Pancreas (tissue), 10 donors: ENCODE measurements at places on chromosomes 3 and 15. TPM values are rescaled to one million over a fixed set of nuclear protein-coding genes. Genes with fewer than 3 reads are reported as not detected.

ARGFX gene
- not detected for polyA plus RNA-seq

EDEM1 gene
- polyA plus RNA-seq, result 9.3 TPM

LXN gene
- polyA plus RNA-seq, result 12.3 TPM

MORC1 gene
- polyA plus RNA-seq, result not detected

SHF gene
- polyA plus RNA-seq, result 3.2 TPM

C3orf49 gene
- not detected for polyA plus RNA-seq

BFSP2 gene
- polyA plus RNA-seq, result not detected

DNA sequence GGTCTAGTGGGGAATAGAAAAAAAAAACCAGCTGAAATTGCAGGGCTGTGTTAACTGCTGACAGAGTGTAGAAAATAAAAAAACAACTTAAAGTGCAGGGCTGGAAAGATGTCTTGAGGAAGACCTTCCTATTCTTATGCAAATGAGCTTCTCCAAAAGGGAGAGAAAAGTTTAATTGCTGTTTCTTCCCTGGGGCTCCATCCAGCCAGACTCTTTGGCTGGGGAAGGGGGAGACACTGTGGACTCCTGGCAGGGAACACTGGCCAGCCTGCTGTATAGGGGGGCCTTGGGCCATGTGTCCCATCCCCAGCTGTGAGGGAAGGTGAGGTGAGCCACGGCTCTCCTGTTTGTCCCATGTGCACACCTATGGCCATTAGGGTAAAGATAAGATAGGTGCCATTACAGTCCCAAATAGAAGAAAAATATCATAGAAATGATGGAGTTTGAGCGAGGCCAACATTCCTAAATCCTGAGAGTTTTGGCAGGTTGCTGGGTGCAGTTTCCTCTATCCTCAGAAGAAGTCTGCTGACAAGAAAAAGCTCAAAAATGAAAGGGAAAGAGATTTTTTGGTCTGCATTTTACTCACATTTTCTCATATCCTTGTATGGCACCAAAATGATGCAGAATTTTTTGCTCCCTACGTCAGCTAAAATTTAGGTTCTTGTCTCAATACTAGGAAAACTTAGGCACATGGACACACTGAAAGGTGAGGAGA is 901.7 kb downstream of the PLOD2 start:
- no peaks in the 10 kb centered on the region for H3K4me1 ChIP-seq
- H3K27me3 ChIP-seq, result no peaks in the 10 kb centered on the region
- no peaks in the 10 kb centered on the region for H3K36me3 ChIP-seq
- DNase-seq, result no peak
- H3K4me3 ChIP-seq, result no peak overlapping the region

GRCh38 chr3:65732051-65732935 is 306.4 kb downstream of the MAGI1 start:
- no peak overlapping the region for H3K4me3 ChIP-seq
- peaks cover 6% of the 10 kb centered on the region for H3K4me1 ChIP-seq
- H3K36me3 ChIP-seq, result no peaks in the 10 kb centered on the region

- no peaks in the 10 kb centered on the region for H3K36me3 ChIP-seq
- no peak overlapping the region for H3K4me3 ChIP-seq
- H3K4me1 ChIP-seq, result no peaks in the 10 kb centered on the region
- no peaks in the 10 kb centered on the region for H3K27me3 ChIP-seq
- DNase-seq, result no peak
These were observed 55.0 kb downstream of the TMEM44 start for GRCh38 chr3:194577986-194578905.

- peaks cover 10% of the 10 kb centered on the region for H3K4me1 ChIP-seq
- DNase-seq, result no peak
- no peaks in the 10 kb centered on the region for H3K36me3 ChIP-seq
- H3K4me3 ChIP-seq, result peak overlapping the region; percentile 40
- no peak overlapping the region for H3K27ac ChIP-seq
These were observed 2.3 kb downstream of the PLXND1 start for GRCh38 chr3:129603991-129604749.

- H3K4me3 ChIP-seq, result no peak overlapping the region
- no peak overlapping the region for H3K27ac ChIP-seq
- DNase-seq, result no peak
- H3K36me3 ChIP-seq, result no peaks in the 10 kb centered on the region
- no peaks in the 10 kb centered on the region for H3K4me1 ChIP-seq
These were observed 67.4 kb downstream of the GRIP2 start for GRCh38 chr3:14472471-14473351.

DNA sequence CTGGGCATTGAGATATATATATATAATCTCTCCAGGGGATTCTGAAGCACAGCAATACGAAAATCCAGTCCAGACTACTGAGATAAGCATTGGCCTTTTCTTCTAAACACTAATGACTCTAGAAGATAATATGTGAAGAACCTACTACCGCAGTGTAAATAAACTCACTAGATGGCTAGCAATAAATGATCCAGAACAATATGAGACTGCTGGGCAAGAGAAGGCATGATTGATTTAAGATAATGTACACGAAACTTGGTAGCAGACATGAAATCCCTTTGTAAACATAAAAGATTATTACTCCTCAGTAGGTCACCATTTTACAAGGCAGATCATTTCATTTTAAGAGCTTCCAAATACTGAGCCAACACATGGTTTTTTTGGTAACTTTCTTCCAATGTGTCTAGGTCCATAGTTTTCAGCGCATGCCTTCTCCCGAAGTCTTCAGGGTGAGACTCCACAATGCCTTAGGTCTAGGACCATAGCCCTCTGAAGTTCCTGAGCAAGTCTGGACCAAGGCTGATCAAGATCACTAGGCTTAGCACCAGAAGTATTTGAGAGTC is 193.2 kb downstream of the LRRN1 start:
- no peaks in the 10 kb centered on the region for H3K4me1 ChIP-seq
- DNase-seq, result no peak
- H3K36me3 ChIP-seq, result no peaks in the 10 kb centered on the region
- no peak overlapping the region for H3K4me3 ChIP-seq
- no peaks in the 10 kb centered on the region for H3K27me3 ChIP-seq

DNA sequence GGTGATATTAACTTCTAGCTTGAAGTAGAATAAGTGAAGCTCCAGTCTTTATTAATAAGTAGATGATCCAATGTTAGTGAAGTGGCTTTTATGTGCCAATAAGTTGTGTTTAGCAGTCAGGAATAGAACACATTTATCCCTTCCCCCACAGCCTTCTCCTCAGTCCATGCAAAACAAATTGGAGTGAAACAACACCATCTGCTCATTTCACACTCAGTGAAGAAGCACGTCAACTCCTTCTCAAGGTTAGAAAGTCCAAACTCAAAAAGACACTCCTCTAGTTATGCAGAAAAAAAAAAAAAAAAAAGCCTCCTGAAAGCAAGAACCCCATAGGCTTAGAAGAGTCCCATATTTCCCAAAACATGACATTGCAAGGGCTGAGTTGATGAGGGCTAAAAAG is 18.0 kb upstream of the NEO1 start:
- DNase-seq, result no peak
- no peaks in the 10 kb centered on the region for H3K4me1 ChIP-seq
- H3K27ac ChIP-seq, result peak overlapping the region; percentile 61
- no peaks in the 10 kb centered on the region for H3K36me3 ChIP-seq
- no peaks in the 10 kb centered on the region for H3K27me3 ChIP-seq

GRCh38 chr15:95208988-95209387 is 977.6 kb downstream of the MCTP2 start:
- H3K4me1 ChIP-seq, result no peaks in the 10 kb centered on the region
- H3K4me3 ChIP-seq, result no peak overlapping the region
- H3K27me3 ChIP-seq, result no peaks in the 10 kb centered on the region

DNA sequence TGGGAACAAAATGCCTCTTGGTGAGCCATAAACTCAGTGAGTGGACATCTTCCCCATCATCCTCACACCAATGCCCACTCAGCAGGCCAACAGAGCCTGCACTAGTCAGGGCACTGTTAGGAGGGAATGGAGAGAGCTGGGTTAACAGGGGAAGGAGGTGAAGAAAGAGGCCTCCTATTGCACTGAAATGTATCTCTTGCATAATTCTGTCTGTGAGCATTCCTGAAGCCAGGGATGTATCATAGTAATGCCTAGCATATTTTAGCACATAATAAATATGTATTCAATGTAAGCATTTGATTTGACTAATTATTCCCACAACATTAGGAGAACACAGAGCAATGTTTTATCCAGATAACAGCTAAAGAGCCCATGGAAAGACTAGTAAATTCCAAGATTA is 81.2 kb downstream of the ANO10 start:
- no peaks in the 10 kb centered on the region for H3K27me3 ChIP-seq
- no peaks in the 10 kb centered on the region for H3K36me3 ChIP-seq
- no peak for DNase-seq
- no peak overlapping the region for H3K27ac ChIP-seq
- H3K4me3 ChIP-seq, result no peak overlapping the region

- no peak overlapping the region for H3K27ac ChIP-seq
- no peaks in the 10 kb centered on the region for H3K4me1 ChIP-seq
- no peaks in the 10 kb centered on the region for H3K27me3 ChIP-seq
- H3K36me3 ChIP-seq, result no peaks in the 10 kb centered on the region
- no peak for DNase-seq
These were observed 10.9 kb upstream of the BCL2A1 start for GRCh38 chr15:79981831-79982455.

GRCh38 chr3:72318504-72319193 is 529.6 kb downstream of the SHQ1 start:
- no peak for DNase-seq
- peaks cover 13% of the 10 kb centered on the region for H3K4me1 ChIP-seq
- H3K36me3 ChIP-seq, result no peaks in the 10 kb centered on the region
- no peak overlapping the region for H3K27ac ChIP-seq

DNA sequence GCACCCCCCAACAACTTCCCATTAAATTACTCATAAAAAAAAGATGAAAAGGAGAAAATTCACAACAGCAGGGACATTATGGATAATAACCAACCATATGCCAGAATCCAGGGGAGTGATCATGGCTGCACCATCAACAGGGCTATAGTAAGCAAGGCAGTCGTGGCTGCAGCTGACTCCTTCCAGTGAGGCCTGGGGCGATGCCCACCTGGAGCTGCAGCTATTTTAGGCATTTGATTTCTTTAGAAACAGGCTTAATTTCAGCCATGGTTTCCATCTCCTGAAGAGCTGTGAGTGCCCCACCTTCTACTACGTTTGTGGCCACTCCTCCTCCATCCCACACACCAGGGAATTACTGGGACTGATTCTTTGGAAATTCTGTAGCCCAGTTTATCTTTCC is 84.0 kb downstream of the MINAR1 start:
- no peaks in the 10 kb centered on the region for H3K27me3 ChIP-seq
- DNase-seq, result no peak
- H3K4me3 ChIP-seq, result no peak overlapping the region
- no peaks in the 10 kb centered on the region for H3K36me3 ChIP-seq

DNA sequence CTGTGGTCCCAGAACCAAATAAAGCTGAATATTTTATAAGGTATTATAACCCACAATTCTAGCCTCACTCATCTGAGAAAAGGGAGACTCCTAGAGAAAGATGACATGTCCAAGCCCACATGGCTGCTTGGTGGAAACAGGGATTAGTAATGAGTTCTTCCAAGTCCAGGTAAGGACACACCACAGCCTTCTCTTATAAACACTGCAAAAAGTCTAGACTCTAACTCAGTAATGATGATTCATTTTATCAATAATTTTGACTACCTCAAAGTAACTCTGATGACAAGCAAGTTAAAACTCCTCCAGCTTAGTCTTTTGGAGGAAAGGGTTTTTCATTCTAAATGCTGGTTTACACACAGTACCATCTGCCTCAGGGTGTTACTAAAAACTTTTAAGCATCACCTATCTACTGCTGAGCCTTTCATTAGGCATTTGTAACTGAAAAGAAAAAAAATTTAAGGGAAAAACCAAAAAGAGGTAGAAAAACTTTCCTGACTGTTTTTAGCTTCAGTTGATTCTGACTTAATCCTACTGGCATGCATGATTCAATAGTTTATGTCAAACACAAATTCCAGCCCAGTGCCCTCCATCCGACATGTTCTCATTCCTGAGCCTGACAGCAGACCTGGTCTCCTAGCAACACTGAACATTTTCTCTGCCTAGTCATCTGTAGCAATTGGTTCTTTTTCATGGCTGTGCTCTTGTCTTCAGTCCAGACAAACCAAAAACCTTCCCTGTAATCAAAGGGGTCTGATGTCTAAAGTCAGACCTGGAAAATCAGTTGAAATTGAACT is 43.9 kb downstream of the P3H2 start:
- peak; percentile 22 for DNase-seq
- no peak overlapping the region for H3K4me3 ChIP-seq
- no peaks in the 10 kb centered on the region for H3K27me3 ChIP-seq
- no peaks in the 10 kb centered on the region for H3K4me1 ChIP-seq
- no peak overlapping the region for H3K27ac ChIP-seq

DNA sequence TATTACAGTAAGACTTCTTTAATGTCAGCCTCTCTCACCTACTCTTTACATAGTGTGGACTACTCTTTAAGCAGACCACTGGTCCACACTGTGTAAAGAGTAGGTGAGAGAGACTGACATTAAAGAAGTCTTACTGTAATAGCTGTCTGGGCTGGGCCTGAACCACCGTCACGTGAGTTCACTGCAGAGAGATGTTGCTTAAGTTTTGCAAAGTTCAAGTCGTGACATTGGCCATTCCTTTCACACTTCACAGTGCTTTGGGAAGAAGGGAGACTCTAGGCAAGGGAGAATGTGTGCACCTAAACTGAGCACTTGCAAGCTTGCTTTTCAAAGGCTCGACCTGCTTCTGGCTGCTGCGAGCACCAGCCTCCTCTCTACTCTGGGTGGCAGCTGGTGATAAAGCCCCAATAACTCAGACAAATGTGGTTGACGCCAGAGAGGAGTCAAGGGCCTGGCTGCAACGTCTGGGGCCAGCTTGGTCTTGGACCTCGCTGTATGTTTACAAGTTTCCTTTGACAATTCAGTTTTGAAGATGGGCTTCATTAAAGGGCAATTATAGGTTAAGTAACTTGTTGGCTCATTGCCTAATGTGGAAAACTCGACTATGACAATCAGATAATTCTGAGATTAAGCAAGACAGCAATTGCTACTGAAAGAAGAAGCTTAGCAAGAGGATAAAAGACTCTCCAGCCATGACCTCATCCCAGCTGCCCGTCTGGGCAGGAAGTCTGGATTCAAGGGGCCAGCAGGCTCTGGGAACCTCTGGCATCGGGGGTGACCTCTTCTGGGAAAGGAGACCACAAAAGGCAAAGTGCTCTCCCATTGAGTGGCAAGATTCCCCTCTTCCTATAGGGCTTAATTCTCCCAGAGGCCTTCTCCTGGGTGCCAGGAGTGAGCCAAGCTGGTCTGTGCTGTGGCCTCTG is 242.1 kb upstream of the TLE3 start:
- no peaks in the 10 kb centered on the region for H3K27me3 ChIP-seq
- H3K27ac ChIP-seq, result no peak overlapping the region
- H3K36me3 ChIP-seq, result no peaks in the 10 kb centered on the region
- H3K4me3 ChIP-seq, result no peak overlapping the region

DNA sequence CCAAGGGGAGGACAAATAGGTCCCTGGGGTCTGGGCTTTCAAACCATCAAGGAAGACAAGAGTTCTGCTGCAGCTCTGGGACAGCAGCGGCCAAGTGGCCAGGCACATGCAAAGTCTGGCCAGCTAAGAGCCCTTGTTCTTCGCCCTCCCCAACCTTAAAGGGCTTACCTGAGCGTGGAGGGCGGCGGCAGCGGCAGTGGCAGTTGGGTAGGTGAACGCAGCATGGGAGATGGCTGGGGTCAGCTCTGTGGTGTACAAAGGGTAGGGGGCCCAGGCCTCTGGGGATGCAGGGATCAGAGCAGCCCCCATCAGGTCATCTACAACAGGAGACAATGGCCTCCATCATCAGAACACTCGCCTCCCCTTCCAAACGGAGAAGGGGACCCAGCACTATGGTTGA is 27.1 kb downstream of the RBPMS2 start:
- no peaks in the 10 kb centered on the region for H3K27me3 ChIP-seq
- no peak for DNase-seq
- no peak overlapping the region for H3K27ac ChIP-seq
- no peaks in the 10 kb centered on the region for H3K4me1 ChIP-seq
- no peak overlapping the region for H3K4me3 ChIP-seq
- H3K36me3 ChIP-seq, result no peaks in the 10 kb centered on the region

GRCh38 chr3:105493305-105493892 is 126.7 kb downstream of the ALCAM start:
- no peak overlapping the region for H3K27ac ChIP-seq
- no peaks in the 10 kb centered on the region for H3K27me3 ChIP-seq
- no peak overlapping the region for H3K4me3 ChIP-seq
- H3K36me3 ChIP-seq, result no peaks in the 10 kb centered on the region
- DNase-seq, result no peak
